ENCODE measurements at places on chromosomes 7 and 10. TPM values are rescaled to one million over a fixed set of nuclear protein-coding genes. Genes with fewer than 3 reads are reported as not detected.

DNA sequence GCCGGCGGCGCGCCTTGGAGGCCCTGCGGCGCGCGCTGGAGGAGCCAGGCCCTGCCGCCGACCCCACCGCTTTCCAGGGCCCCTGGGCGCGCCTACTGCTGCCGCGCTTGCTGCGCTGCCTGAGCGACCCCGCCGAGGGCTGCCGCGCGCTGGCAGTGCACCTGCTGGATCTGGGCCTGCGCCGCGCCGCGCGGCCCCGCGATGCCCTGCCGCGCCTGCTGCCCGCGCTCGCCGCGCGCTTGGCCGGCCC, 280 bp downstream of the DNAAF5 start:
- no peak for DNase-seq

DNA sequence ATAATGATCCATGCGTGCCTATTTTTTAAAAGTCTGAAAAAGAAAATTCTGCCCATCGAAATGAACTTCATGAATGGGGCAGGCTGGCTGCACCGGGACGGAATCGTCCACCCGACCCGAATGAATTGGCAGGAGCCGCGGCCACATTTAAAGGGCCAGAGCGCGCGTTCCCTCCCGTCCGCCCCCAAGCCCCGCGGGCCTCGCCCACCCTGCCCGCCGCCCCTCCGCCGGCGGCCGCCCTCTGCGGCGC, 319 bp upstream of the GATA3 start:
- DNase-seq = no peak

The MSMB gene
- total RNA-seq = not detected

GRCh38 chr10:70057306-70057705, 4.7 kb downstream of the MACROH2A2 start:
- DNase-seq = no peak

DNA sequence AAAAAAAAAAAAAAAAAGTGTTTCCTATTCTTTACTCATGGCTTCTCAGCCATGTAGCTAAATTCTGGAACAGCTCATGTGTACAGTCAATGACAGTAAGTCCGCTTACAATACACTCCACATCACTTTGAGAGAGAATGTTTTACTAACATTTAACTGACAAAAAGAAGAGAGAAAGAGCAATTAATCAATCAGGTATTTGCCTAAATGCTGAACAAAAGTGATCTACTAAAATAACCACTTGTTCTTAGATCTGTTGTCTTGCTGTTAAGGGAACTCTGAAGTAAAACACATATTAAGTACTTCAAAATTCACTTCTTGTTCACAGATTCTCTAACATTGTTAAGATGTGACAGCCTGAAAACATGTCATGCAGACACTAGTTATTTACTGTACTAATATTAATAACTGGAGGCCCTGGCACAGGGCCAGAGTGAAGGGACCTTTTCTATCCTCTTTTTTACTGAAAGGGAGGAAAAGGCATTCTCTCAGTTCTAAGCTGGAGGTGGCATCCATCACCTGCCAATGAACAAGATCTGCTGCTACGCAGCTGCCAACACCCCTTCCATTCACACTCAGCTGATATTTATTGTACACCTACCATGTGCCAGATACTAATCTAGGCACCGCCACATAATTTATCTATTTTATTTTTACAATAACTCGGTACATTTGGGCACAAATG, 72.6 kb downstream of the AHR start:
- DNase-seq = no peak

DNA sequence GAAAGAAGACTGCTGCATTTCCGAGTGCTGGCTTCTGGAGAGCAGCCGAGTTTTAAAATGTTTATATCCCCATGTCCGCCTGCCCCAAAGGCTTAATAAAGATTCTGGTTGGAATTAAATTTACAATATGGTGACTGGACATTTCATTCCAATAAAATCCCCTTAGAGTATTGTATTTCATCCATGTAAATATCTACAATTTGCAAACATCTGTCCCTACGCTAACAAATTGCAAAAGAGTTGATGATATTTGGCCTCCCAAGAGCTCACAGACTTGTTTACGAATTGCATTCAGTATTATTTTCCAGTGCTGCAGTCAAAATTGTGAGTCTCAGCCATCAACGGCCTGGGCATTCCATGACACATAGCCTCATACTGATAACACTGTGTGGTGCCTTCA, 50.1 kb downstream of the PLEKHS1 start:
- DNase-seq = no peak

The AKR1D1 gene
- not detected for total RNA-seq

- no peak for DNase-seq
These were observed 57.2 kb upstream of the LBX1 start for GRCh38 chr10:101286248-101287046.

The RBM17 gene
- total RNA-seq = 155 TPM

DNA sequence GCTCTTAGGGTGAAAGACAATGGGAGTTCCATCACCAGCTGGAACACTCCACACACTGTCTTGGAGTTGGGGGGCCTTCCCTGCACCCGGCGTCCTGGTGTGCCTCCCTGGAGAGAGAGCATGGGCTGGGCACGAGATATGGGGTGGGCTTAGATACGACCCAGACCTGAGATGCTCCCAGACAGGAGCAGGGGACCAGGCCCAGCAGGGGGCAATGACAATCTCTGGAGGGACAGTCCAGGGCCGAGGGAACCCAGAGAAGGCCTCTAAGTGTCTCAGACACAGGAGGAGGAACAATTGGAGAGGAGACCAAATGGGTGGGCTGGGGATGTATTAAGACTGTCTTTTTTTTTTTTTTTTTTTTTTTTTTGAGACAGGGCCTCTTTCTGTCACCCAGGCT, 40.0 kb downstream of the MYL10 start:
- no peak for DNase-seq

The GRID2IP gene
- total RNA-seq = 0.19 TPM

- DNase-seq = no peak
These were observed 101.8 kb downstream of the PTPRE start for GRCh38 chr10:128008521-128009250.

GRCh38 chr10:103729851-103730250, 125.5 kb downstream of the SH3PXD2A start:
- no peak for DNase-seq
